T-cell (primary cell): ENCODE measurements at places on chromosomes 11 and 22.

- DNase-seq = no peak
Observed at GRCh38 chr11:119108146-119108856, 1.2 kb downstream of the C2CD2L start.

GRCh38 chr11:117885777-117886176 lies 9.3 kb upstream of the FXYD6 start:
- DNase-seq = no peak

GRCh38 chr11:65695459-65696241 lies 16.4 kb upstream of the KAT5 start:
- DNase-seq = no peak

- DNase-seq = no peak
Observed at GRCh38 chr22:17726928-17727897, 47.1 kb downstream of the BID start.

DNA sequence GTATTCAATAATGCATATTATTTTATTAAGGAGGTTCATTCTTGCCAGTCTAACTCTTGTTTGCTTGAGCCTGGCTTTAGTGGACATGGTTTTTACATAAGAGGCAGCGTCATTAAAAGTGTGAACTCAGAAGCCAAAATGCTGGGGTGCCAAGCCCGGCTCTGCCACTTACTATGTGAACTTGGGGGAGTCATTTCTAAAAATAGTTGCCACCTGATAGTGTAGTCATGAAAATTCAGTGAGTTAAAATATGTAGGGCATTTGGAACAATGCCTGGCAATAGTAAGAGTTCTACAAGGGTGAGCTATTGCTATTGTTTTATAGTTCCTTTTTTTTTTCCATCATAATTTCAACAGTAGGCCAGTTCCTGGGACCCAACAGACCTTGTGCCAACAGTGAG lies 49.9 kb downstream of the TENM4 start:
- no peak for DNase-seq

GRCh38 chr22:49512487-49513165 lies 315.0 kb downstream of the BRD1 start:
- no peak for DNase-seq

- no peak for DNase-seq
Observed at GRCh38 chr11:122523846-122524805, 131.4 kb upstream of the UBASH3B start.

DNA sequence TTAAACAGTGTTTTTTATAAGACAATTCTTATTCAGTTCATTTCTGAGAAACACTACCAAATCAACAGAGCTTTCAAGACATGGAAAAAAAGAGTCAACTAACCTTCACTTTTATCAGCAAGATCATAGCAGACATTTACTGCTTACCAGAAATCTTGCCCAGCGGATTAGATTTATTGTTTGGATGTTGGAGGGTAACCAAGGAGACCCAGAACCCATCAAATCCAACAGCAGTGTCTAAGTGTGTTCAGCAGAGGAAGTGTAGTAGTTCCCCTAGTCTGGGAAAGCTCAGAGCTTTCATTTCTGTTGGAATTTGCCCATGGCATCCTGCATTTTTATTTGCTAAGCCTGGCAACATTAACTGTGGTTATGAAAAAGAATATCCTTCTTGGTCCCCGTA lies 2.4 kb upstream of the PGM2L1 start:
- no peak for DNase-seq

DNA sequence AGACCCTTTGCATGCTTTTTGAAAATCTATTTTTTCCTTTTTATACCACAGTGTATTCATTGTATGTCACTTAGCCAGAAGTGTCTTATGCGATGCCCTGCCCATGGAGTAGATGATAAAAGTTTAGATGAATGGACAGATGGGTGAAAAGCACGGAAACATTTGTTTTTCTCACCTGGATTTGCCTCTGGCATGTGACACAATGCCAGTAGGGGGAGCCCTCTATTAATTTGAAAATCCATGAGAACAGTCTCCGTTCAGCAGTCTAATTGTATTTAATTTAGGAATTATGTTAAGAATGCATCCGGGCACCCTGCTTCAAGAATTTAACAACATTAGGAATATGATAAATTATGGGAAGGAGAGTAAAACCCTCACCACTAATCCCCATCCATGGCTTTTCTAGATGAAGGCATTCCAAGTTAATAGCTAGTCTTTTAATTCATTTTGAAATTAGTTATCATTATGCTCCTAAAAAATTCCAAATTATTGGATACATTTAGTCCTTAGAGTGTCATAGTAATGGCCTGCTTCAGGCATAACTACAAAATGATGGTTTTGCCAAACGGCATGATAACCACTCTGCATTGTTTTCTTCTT lies 55.3 kb upstream of the ALKBH3 start:
- no peak for DNase-seq

- DNase-seq = no peak
Observed at GRCh38 chr11:81219661-81220060, 1514.0 kb downstream of the FAM181B start.

GRCh38 chr11:34013898-34014571 lies 37.5 kb upstream of the CAPRIN1 start:
- no peak for DNase-seq

DNA sequence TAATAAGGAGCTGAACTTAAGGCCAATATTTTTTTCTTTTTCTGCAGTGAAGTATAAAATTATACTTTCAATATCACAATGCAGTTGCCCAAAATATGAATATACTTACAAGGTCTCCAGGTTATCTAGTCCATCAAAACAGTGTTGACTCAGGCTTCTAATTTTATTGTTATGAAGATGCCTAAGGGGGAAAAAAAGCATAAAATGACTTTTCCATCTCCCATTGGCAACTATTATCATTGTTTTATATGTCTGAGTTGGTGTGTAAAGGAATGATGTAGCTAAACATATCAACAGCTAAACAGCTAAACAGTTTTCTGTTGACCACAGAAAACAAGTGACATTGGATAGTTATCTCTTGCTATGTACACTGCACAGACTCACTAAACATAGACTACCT lies 21.2 kb upstream of the CCDC34 start:
- DNase-seq = no peak

- DNase-seq = no peak
Observed at GRCh38 chr11:63908631-63909401, 8.1 kb downstream of the RCOR2 start.

DNA sequence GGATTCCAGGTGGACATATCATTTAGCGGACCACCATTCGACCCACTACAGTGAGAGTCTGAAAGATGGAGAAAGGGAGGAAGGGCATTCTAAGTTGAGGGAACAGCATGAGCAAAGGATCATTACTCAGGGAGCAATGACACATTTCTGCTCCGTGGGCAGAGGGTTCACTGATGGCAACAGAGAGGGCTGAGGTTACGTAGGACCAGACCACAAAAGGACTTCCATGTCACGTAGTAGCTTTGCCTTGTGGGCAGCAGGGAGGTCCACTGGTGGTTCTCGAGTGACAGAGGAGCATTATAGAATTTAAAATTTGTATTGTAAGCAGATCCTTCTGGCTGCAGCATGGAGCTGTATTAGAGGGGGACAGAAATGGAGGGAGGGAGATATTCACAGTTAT lies 109.7 kb upstream of the NAV2 start:
- DNase-seq = no peak

- DNase-seq = no peak
Observed at GRCh38 chr11:7593481-7593880, 79.7 kb downstream of the PPFIBP2 start.

DNA sequence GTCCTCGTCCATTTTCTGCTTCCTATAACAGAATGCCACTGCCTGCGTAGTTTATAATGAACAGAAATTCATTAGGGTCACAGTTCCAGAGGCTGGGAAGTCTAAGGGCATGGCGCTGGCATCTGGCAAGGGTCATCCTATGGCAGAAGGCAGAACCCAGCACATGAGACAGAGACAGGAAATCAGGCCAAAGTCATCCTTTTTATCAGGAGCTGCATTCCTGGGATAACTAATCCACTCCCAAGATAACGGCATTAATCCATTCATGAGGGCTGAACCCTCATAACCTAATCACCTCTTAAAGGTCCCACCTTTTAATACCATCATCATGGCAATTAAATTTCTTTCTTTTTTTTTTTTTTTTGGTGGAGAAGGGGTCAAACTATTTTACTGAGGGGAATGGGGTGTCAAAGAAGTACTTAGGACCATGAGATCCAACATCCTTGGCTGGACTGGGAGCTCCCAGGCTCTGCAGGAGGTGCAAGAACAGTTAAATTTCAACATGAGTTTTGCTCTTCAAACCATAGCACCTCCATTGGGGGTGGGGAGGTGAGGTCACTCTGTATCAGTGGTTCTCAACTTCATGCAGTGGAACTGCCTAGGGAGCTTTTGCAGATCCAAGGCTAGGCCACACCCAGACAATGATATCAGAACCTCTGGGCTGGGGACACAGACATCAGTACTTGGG lies 4.4 kb downstream of the TMEM109 start:
- DNase-seq = no peak

DNA sequence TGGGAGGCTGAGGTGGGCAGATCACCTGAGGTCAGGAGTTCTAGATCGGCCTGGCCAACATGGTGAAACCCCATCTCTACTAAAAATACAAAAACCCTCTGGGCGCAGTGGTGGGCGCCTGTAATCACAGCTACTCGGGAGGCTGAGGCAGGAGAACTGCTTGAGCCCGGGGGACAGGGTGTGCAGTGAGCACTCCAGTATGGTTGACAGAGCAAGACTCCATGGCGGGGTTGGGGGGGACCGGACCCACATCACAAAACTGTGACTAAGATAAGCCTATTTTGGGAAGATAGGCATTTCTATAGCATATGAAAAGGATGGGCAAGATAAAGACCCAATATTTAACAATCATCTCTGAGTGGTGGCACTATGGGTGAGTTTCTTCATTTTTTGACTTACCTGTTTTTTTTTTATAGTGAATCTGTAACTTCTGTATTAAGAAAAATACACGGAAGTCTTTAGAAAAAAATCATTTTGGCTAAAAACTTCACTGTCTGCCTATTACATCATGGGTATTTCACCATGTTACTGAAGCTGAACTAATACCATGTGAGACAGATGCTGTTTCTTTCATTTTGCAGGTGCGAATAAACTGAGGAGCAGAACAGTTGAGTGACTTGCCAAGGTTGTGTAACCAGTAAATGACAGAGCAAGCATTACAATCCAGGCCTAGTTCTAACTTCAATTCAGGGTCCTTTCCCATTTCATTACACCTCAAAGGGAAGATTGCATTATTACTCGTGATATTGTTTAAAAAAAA lies 2.5 kb downstream of the CELF1 start:
- no peak for DNase-seq

- DNase-seq = no peak
Observed at GRCh38 chr11:47616726-47617416, 22.7 kb upstream of the C1QTNF4 start.

DNA sequence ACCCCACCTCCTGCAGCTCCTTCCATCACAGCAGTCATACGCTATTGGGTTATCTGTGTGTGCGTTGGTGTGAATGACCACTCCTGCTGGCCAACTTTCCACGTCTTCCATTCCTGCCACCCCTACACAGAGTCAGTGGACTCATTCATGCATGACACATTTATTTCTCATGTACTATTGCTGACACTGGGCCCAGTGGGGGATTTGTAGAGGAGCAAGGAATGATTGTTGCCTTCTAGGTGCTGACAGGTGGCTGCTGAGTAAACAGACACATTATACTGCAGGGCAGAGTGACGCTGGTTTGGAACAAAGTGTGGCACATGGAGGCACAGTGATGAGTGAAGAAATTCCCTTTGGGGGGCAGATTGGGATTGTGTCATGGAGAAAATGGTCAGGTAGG lies 113.9 kb downstream of the CCDC81 start:
- DNase-seq = no peak

GRCh38 chr11:122847466-122847865 lies 9.2 kb downstream of the CRTAM start:
- DNase-seq = no peak

- DNase-seq = no peak
Observed at GRCh38 chr11:130408901-130409300, 19.5 kb downstream of the ADAMTS8 start.

DNA sequence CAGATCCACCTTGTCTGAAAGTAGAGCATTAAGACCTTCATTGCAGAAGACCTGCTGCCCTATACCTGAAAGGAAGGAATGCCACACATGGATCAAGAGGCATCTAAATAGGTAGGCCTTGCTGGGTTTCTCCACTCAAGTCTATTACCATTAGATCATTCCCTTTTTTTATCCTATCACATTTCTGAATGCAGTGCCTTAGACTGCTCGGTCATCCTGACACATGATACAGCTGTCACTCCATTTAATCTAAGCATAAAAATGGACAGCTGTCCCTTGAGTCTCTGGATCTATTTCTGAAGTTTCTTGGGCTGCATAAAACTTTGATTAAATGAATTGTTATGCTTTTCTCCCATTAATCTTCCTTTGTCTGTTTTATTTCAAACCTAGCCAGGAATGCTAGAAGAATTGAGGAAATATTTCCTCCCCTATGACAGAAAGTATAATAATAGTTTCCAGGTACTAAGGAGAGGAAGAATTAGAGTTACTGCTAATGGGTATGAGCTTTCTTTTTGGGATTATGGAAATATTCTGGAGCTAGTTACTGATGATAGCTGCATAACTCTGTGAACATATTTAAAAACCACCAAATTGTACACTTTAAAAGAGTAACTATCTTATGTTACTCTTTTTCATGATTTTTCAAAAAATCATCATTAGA lies 88.0 kb downstream of the DLG2 start:
- DNase-seq = no peak

DNA sequence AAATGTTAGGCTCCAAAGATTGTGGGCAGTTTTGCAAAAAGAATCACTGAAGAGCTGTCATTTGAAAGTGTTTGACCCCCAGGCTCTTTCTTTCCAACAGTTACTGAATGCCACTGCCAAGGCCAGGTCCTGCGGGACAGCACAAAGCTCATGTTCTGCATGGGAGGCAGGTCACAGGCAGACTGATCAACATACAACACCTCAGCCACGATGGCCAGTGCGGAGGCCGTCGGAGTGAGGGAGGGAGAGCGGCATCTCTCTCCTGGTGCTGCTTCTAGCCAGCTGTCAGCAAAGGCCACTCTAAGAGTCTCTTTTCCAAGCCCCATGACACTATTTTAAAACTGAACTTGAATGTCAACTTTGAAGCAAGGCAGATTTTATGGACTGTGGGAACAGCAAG lies 49.9 kb downstream of the ARFGAP3 start:
- no peak for DNase-seq

DNA sequence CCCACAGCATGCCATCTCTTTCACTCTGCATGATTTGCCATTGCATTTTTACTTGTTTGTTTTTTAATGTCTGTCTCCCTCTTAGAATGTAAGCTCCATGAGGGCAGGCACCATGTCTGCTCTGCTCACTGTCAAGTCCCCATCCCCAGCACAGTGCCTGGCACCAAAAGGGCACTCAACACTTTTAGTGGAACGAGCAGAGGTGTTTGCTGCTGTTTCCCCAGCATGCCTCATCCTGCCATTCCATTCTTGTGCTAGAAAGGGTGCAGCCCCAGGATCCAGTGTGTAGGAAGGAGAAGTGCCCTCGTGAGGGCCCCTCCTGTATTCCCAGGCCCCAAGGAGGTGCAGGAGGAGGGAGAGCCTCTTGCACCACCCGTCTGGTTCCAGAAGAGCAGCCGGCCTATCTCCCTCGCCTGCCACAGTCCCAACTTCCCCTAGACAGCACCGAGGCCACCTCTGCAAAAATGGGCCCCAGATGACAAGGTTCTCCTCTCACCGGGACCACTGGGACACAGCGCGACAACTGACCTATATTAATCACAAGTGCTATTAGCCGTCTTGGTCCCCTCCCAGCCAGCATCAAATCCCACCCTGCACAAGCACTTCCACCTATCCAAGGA lies 33.3 kb upstream of the CACNG2 start:
- DNase-seq = no peak

GRCh38 chr22:31853736-31854495 lies 90.4 kb upstream of the YWHAH start:
- DNase-seq = no peak
